ENCODE measurements at places on chromosomes 16 and 17. TPM values are rescaled to one million over a fixed set of nuclear protein-coding genes. Genes with fewer than 3 reads are reported as not detected.

Gene CTRB1
- not detected for total RNA-seq

Gene IQCK
- total RNA-seq = 9.8 TPM

Gene TEX19
- total RNA-seq = not detected

Gene THRA
- total RNA-seq = 112 TPM

Gene C16orf87
- total RNA-seq = 9.9 TPM

Gene ZNF48
- total RNA-seq = 10.4 TPM

Gene CLDN7
- 2.3 TPM for total RNA-seq

Gene TMIGD1
- total RNA-seq = not detected

GRCh38 chr17:80800481-80801391 is 190.9 kb upstream of the CHMP6 start:
- DNase-seq = no peak

DNA sequence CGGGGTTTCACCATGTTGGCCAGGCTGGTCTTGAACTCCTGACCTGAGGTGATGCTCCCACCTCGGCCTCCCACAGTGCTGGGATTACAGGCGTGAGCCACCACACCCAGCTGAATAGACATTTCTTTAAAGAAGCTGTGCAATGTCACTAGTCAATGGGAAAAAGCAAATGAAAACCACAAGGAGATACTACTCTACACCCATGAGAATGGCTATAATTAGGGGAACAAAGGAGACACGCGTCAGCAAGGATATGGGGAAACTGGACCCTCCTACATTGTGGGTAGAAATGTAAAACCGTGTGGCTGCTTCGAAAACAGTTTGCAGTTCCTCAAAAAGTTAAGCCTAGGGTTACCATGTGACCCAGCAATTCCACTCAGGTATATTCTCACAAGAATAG is 103.4 kb downstream of the VPS53 start:
- DNase-seq = no peak

- no peak for DNase-seq
Measured at GRCh38 chr16:11205754-11206581, 50.0 kb downstream of the SOCS1 start.

GRCh38 chr17:283911-284675 is 68.5 kb downstream of the RPH3AL start:
- DNase-seq = no peak

- no peak for DNase-seq
Measured at GRCh38 chr17:69959283-69959682, 115.7 kb upstream of the KCNJ16 start.

DNA sequence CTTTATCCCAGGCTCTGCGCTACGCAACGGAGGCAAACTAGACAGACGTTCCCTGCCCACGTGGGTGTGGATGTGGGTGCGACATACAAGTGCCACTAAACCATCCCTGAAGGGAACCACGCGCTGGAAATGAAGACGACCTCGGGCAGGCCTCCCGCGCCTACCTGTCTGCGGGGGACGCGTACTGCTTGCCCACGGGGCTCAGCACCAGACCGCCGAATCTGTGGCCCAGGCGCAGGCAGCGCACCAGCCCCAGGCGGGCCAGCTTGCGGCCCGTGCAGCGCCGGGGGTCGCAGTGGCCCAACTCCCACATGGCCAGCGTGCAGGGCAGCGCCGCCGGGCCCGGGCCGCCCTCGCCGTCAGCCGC is 480 bp downstream of the TSR3 start:
- no peak for DNase-seq

- no peak for DNase-seq
Measured at GRCh38 chr17:13152501-13152900, 134.7 kb upstream of the ELAC2 start.

DNA sequence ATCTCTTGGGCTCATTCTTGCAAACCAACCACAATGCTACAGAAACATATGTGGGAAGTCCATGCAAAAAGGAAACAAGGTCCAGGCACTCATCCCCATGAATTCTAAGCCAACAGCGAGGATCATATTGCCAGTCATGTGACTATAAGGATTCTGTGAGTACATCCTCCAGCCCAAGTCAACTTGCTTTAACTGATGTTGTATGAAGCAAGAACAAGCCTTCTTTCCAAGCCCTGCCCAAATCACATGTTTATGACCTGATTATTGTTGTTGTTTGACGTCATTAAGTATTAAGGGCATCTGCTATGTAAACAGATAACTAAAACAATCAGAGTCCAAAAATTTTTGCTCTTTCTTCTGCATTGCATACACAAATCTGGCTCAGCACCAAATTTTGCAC is 78.2 kb upstream of the MON1B start:
- no peak for DNase-seq

Measured in esophagus muscularis mucosa (tissue), 4 donors.